Mesothelial cell of epicardium (in vitro differentiated cells): ENCODE measurements at places on chromosomes 11 and 22. TPM values are rescaled to one million over a fixed set of nuclear protein-coding genes. Genes with fewer than 3 reads are reported as not detected.

The ANO1 gene
- total RNA-seq = 35.1 to 39.6 TPM (median 37.2 TPM) in 3 replicates

The MUC5AC gene
- total RNA-seq = not detected in 3 replicates

The BTBD18 gene
- not detected in 3 replicates for total RNA-seq

GRCh38 chr11:69383372-69384250 lies 89.7 kb downstream of the MYEOV start:
- DNase-seq = no peak

DNA sequence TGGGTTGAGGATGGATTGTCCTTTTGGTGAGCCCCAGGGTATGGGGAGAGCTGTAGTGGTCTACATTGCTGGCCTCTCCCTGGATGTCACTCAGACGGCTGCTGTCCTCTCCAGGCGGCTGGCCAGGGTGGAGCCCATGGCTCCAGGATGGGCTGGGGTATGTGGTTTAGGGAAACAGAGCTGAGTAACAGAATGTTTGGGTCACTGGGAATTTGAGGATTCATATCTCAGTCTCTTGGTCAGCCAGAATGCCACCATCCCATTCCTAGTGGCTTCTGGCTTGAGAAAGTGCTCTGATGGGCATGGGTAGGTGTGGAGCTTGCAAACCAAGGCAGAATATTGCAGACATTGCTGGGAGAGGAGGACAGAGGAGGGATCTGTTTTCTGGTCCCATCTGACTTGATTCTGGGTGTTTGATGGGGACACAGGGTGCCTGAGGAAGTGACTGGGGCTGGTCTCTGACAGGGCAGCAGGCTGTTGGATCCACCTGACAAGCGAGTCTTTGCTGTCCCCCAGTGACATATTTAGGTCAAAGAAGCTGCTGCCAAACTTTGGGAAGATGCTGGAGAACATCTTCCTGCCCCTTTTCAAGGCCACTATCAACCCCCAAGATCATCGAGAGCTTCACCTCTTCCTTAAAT lies 41.4 kb downstream of the AMPD3 start:
- no peak for DNase-seq

- DNase-seq = no peak
Observed at GRCh38 chr11:111119751-111120150, 125.8 kb upstream of the POU2AF2 start.

- DNase-seq = no peak
Observed at GRCh38 chr11:120635136-120635810, 123.7 kb downstream of the GRIK4 start.

GRCh38 chr22:35085621-35086020 lies 19.7 kb downstream of the ISX start:
- no peak for DNase-seq

DNA sequence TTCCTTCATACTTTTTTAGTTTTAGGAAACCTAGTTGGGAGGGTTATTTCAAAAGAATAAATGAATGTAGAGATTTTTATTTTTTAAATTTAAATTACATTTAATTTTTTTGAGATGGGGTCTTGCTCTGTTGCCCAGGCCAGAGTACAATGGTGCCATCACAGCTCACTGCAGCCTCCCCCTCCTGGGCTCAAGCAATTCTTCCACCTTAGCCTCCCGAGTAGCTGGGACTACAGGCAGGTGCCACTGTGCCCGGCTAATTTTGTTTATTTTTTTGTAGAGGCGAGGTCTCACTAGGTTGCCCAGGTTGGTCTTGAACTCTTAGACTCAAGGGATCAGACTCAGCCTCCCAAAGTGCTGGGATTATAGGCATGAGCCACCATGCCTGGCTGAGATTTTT lies 32.6 kb downstream of the ZNRF3 start:
- no peak for DNase-seq
